Activated naive CD4-positive, alpha-beta T cell (primary cell): ENCODE measurements at places on chromosomes 5 and 9.

- no peak for DNase-seq
Observed at GRCh38 chr5:154165886-154166285, 24.6 kb upstream of the GALNT10 start.

GRCh38 chr5:141260458-141261237, 15.5 kb downstream of the PCDHB15 start:
- no peak for DNase-seq

DNA sequence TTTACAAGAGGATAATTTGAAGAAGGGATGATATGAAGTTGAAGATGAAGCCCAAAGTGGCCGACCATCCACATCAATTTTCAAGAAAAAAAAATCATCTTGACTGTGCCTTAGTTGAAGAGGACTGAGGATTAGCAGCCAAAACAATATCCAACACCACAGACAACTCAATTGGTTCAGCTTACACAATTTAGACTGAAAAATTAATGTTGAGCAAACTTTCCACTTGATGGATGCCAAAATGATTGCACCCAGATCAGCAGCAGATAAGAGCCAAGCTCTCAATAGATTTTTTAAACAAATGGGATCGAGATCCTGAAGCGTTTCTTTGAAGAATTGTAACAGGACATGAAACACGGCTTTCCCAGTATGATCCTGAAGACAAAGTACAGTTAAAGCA, 163.2 kb downstream of the GADD45G start:
- DNase-seq: no peak

DNA sequence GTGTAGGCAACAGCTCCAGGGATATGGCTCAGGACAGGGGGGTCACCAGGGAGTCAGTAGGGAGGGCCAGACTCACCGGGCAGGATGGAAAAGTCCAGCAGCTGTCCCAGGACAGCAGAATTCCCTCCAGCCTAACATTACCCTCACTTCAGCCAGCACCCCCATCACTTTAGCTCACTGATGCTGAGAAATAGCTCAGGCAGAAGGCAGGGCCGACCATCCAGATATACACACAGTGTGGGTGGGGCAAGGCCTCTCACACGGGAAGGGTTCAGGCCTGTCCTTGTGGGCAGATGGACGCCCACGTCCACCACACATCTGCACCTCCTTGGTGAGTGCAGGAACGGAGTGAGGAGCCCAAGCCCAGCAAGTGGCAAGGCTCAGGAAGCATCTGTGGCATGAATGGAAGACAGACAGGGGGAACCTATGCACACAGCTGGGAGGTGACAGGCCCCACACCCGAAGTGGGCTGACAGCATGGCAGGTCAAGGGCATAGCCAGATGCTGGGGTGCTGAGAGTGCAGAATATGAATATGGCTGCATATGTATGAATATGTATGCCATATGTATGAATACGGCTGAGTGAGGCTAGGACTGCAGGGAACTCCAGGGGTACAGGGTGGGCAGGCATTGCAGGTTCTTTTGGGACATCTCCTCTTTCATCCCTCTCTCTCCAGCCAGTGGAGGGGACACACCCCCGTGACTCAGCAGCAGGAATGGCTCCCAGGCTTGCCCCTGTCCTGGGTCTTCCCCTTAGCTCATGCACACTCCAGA, 17.0 kb downstream of the BICD2 start:
- no peak for DNase-seq

GRCh38 chr5:24823625-24824024, 178.8 kb upstream of the CDH10 start:
- no peak for DNase-seq

DNA sequence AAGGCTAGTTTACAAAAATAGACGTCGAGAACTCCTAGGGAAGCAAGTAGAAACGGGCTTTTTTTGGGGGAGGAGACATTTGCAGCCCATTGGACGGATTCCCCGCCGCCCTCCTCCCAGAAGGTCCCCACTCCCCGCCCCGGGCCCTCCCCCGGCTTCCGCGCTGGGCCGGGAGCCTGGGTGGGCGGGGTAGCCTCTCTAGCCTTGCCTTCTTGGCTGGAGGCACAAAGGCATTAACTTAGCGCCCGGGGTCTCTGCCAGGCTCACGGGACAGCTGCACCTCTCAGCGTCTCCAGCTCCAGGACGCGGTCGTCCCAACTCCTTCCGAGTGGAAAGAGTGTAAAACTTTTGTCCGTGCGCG, at the start of gene DMRTA1:
Gene DMRTA1 (plus strand): TSS at position 236 of the 361 bp plus-strand sequence. CDS start 242 bp downstream, outside the sequence.
- no peak for DNase-seq

- no peak for DNase-seq
Observed at GRCh38 chr5:389891-390622, 52.9 kb upstream of the EXOC3 start.

- DNase-seq: no peak
Observed at GRCh38 chr9:124574534-124575375, 67.6 kb upstream of the NR5A1 start.

- no peak for DNase-seq
Observed at GRCh38 chr5:19241690-19242089, 746.3 kb downstream of the CDH18 start.

- DNase-seq: no peak
Observed at GRCh38 chr5:178240341-178240741, 7.7 kb upstream of the PHYKPL start.

GRCh38 chr9:19924080-19924479, 135.2 kb upstream of the SLC24A2 start:
- no peak for DNase-seq

DNA sequence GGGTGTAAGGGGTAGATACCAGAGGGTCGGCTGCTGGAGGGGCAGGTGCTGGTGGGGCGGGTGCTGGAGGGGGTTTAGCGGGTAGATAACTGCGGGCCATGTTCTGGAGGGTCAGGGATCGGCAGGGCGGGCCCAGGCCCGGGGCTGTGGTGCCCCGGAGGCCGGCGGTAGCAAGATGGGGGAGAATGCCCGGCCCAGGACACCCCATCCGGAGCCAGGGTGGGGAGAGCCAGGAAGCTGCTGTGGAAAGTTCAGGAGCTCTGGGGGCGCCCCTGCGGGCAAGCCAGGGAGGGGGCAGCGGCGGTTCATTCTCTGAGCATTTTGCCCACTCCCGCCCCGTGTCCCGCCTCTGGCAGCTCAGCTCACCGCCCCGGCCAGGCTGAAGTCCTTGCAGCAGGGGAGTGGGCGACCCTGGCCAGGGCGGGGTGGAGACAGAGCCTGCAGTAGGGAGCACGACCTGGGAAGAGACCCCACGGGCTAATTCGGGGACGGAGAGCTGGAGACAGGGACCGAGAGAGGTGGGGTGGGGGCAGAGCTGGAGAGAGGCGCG, 538 bp downstream of the PRRT1B start:
- no peak for DNase-seq

GRCh38 chr9:37266630-37267029, 146.3 kb downstream of the ZCCHC7 start:
- no peak for DNase-seq

GRCh38 chr5:28576022-28576421, 1537.6 kb upstream of the CDH9 start:
- no peak for DNase-seq

- no peak for DNase-seq
Observed at GRCh38 chr5:77924081-77924480, 147.9 kb upstream of the TBCA start.

GRCh38 chr9:80359941-80360881, 788.4 kb downstream of the TLE4 start:
- no peak for DNase-seq

DNA sequence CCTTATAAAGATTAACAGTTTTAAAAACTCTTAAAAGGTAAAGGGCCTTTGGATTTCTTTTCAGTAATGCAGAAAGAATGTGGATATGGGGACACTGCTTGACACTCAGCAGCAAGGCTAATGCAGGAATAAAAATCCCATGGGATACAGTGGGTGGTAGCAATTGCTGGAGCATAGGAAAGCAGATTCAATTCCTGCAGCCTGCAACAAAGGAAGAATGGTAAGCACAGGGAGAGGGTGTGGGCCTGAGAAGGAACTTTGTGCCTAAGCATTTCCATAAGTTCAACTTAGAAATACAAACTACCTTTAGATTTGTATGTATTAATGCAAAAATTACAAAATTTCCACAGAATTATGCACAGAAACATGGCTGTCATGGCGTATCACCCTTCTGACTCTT, 65.8 kb upstream of the CDK5RAP2 start:
- no peak for DNase-seq

- DNase-seq: no peak
Observed at GRCh38 chr5:40308867-40309266, 370.8 kb upstream of the PTGER4 start.

DNA sequence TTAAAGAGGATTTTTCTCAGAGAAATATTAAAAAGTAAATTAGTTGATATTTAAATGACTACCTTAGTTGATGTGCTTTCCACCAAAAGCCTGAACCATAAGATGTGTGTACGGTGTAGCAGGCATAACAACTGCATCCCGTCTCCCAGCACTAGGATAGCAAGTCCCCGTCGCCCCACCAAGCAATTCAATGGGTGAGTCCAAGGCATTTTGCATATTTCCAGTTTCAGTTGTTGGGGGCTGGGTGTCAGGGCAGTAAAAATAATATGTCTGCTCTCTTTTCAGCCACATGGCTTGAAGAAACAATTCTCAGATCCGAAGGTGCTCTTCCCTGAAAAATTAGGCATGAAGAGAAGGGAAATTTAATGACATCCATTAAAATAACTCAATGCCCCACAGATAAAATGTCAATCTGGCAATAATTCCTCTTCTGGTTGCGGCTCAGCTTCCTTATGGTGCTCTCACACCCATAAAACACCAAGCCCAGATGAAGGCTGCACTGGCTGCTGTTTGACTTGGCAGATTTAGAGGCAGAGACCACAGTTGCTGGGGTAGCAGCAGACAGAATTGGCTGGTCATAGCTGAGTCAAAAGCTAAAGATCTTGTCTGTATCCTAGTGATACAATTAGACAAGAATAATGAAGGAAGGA, 124.4 kb upstream of the ADCY2 start:
- no peak for DNase-seq

GRCh38 chr5:56409331-56410190, 176.4 kb upstream of the ANKRD55 start:
- DNase-seq: no peak

DNA sequence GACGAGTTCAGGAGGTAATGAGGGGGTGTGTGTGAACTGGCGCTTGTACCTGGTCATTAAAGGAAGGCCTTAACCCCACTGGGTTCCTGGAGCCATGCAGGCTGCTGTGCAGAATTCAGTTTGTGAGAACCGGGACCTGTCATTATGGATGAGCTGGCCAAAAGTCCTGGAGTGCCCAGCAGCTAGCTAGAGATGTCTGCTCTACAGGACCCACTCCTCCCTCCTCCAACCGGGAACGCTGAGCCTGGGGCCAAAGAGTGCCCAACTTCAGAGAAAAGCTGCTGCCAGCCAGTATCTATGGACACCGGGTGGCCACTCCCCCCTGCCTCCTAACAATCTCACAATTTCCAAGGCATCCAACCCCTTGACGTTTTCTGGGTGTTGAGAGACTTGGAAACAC, 1.2 kb downstream of the ENTREP1 start:
- no peak for DNase-seq

GRCh38 chr5:89260254-89260653, 377.3 kb upstream of the MEF2C start:
- no peak for DNase-seq

- DNase-seq: no peak
Observed at GRCh38 chr5:15610216-15610615, 110.2 kb downstream of the FBXL7 start.

DNA sequence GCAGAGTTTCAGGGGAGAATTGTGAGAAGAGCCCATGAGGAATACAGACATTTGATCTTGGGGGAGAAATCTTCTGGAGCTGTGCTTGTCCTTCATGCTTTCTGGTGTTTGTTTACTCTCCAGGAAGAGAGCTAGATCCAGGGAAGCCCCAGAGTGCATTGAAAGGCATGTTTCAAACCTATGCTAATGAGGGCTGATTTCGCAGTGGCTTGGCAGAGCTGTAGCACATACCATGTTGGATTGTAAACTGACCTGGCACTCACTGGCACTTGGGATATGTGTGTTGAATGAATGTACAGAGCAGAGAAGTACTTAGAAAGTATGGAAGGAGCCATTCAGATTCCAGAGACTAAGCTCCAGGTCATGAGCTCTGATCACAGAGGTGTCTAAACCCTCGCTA, 30.9 kb downstream of the TNFSF8 start:
- DNase-seq: no peak

GRCh38 chr9:110847671-110848070, 179.1 kb downstream of the MUSK start:
- no peak for DNase-seq

DNA sequence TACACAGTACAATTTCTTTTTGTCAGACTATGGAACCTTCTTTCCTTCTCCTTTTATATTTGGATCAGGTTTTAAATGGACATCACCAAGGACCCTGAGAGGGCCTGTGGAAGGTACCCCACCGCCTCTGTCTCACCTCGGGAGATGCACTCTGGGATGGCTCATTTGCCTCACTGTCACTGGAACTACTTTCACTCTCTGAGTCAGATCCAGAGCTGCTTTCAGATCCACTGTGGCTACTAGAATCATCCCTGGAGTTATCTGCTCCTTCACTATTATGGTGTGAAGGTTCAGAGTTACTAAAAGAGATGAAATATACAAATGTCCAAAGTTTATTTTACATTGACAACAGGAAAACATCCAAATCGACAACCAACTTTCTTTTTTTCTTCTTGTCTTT, 24.6 kb downstream of the LEAP2 start:
- DNase-seq: no peak

- DNase-seq: no peak
Observed at GRCh38 chr9:130227833-130228232, 37.7 kb upstream of the HMCN2 start.

DNA sequence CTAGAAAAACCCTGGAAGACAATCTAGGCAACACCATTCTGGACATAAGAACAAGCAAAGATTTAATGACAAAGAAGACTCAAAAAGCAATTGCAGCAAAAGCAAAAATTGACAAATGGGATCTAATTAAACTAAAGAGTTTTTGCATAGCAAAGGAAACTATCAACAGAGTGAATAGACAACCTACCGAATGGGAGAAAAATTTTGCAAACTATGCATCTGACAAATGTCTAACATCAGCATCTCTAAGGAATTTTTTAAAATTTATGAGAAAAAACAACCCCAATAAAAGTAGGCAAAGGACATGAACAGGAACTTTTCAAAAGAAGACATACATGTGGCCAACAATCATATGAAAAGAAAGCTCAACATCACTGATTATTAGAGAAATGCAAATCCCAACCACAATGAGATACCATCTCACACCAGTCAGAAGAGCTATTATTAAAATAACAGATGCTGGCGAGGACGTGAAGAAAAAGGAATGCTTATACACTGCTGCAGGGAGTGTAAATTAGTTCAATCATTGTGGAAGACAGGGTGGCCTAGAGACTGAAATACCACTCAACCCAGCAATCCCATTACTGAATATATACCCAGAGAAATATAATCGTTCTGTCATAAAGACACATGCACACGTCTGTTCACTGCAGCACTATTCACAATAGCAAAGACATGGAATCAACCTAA, 3.8 kb downstream of the MOCS2 start:
- no peak for DNase-seq

DNA sequence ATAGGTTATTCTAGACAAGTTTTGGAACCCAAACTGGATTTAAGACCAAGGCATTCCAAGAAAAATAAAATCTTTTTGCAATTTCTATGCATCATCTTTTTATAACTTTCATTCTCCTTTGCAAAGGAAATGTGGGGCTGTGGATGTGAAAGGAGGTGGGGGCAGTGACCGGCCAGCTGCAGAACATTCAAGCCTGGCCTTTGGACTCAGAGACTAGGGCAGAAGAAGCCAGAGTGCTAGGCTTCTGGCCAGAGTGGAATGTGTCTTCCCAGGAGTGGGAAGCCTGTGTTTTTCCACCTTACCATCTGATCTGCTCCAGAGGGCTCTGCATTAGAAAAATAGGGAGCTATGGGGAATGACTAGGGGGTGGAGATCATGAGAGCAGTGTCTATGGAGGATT, 148.5 kb downstream of the C9orf152 start:
- no peak for DNase-seq
